Stimulated activated CD4-positive, alpha-beta T cell treated with anti-CD3 and anti-CD28 coated beads, TNF-alpha, amount 100 ng/mL, for 24 hours (primary cell): ENCODE measurements at places on chromosomes 2 and 18.

DNA sequence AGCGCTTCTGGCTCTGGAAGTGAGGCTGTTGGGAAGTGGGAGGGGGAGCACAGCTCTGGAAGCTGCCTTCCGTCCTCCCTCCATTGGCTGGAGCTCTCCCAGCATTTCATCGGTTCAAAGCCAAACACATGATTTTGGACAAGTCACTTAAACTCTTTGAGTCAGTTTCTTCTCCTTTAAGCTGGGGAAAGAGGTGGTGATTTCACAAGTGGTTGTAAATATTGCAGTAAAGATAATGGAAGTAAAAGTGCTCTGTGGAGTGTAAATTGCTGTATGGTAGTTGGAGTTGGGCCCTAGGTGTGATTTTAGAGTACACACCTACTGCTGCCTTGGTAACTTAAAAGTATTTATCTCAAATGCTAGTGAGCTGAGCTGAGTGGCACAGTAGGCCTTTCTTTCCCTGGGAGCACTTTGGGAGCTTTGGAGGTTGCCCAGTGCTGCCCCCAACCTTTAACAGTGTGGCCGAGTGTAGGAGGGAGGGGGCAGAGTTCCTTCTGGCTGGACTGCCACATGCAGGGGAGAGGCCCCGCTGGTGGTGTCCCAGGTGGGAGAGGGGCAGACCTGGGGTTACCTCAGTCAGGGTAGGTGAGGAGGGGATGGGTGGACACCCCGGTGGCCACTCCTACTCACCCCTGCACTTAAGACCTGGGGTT is 54.7 kb downstream of the ASAP2 start:
- no peak for DNase-seq

DNA sequence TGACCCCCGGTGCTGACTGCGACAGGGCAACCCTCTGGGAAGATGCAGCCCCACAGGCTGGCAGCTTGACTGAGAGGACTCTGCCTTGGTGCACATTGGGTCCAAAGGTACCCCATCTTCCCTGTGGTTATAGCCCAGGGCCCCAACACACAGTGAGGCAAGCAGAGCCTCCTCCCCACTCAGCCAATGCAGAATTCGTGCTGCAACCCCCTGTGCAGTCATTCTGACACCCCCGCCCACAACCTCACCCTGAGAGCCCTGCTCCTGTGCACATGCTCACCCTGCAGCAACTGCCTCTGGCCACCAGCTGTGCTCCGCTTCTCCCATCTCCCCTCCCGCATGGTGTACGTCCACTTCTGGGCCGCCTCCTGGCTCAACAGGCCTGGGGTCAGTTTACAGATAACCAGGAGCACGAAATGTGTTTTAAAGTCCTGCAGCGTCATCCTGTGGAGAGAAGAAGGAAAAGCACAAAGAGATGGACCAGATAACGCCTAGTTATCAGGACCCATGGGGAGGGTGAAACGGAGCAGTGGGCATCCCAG is 24.4 kb downstream of the CAPN14 start:
- DNase-seq, result no peak

GRCh38 chr18:68623342-68623741 is 91.6 kb downstream of the TMX3 start:
- DNase-seq, result peak; percentile 16

- no peak for DNase-seq
These were observed 493.2 kb downstream of the PID1 start for GRCh38 chr2:228777855-228778355.

GRCh38 chr2:144379851-144380311 is 140.0 kb downstream of the ZEB2 start:
- no peak for DNase-seq

DNA sequence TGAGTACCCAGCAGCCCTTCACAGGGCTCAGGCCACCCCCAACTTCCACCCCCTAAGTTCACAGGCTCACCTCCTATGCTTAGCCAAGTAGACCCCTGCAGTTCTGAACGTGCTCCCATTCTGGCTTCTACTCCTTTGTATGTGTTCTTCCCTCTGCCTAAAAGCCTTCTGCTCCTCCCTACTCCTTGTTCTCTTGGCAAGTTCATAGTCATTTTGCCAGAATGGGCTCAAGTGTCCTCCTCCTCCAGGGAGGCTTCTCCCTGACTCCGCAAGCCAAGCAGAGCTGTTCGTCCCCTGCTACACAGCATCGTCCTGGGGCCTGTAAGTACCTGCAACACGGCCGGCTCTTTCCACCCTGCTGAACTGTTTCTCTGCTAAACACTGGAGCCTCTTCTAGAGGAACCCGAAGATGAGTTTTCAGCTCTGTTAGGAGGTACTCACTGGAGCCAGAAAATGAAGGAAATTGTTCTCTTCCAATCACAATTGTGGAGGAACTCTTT is 14.6 kb upstream of the CETN1 start:
- no peak for DNase-seq
